ENCODE measurements at places on chromosomes 2 and 18.

GRCh38 chr18:57814555-57814954, 11.4 kb upstream of the ATP8B1 start:
- no peak for DNase-seq

DNA sequence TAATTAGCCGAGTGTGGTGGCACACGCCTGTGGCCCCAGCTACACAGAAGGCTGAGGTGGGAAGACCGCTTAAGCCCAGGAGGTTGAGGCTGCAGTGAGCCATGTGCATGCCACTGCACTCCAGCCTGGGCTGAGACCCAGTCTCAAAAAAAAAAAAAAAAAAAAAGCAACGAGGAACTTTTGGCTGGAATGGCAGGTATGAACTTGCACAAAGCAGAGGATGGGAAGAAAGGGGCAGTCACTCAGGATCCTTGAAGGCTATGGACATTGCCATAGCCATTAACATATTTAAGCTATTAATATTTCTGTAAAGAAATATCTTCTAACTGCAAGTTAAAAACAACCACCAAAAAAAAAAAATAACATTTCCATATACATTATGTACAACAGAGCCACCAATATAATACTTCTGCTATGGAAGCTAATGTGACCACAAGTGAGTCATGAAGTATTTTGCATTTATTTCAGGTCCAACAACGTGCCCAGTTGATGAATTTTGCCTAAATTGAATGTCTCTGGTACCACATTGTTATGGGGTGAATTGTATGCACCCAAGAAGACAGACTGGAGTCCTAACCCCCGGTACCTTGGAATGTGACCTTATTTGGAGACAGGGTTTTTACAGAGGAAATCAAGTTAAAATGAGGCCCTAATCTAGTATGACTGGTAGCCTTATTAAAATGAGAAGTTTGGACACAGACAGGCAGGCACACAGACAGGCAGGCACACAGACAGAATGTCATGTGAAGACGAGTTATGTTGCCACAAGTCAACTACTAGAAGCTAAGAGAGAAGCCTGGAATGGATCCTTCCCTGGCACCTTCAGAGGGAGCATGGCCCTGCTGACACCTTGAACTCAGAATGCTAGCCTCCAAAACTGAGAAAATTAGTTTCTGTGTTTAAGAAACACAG, 102.8 kb downstream of the RBMS1 start:
- no peak for DNase-seq

DNA sequence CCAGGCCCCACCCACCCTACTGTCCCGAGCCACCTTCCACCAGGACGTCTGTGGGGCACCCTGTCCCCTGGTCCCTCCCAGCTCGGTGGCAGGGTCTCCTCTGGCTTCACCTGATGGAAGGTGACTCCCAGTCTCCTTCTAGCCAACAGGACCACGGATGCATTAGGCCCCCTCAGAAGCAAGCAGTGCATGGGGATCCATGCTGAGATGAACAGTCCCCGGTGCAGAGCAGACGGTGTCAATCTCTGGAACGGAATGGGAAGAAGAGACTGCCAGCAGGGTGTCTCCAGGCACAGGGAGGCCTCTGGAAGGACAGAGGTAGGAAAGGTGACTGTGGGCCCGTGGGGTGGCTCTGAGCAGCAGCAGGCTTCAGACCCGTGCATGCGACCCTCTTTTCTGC, 65.2 kb upstream of the FZD7 start:
- no peak for DNase-seq

- no peak for DNase-seq
Observed at GRCh38 chr18:676736-677135, 19.3 kb downstream of the TYMS start.

DNA sequence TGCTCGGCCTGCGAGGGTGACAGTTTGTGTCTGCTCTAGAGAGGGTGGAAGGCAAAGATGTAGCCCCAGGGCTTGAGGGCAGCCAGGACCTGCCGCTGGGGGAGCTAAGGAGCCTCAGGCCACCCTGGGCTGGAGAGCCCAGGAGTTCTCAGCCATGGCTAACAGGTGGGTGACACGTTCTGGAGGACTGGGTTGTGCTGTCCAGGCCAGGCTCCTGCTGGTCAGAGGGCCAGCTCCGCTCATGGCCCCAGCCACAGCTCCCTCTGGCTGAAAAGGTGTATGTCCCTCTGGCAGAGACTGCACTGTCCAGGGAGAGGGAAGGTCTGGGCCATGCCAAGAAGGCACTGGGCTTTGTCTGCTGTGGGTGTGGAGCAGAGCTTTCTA, 19.2 kb downstream of the TMEM185B start:
- DNase-seq = no peak

DNA sequence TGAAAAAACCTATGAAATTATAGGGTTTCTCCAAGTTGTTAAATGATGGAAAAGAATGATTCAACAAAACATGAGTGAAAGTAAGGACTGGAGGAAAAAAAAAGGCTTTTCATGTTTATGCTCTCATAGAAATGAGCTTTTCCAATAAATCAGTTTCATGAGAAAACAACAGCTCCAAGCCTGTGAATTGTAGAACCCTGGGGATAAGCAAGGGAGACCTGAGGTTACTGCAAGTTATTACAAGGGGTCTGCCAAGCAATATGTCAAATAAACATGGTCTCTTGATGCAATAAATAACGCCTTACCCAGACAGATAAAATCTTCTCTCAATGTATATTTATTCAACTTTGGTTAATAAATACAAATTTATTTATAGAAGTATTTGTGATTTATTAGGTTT, 577.9 kb upstream of the GCFC2 start:
- DNase-seq = no peak

- no peak for DNase-seq
Observed at GRCh38 chr18:61085761-61086160, 247.5 kb upstream of the CDH20 start.
